ENCODE measurements at places on chromosomes 11 and 22.

- no peak for DNase-seq
Observed at GRCh38 chr11:528815-529727, 6.3 kb downstream of the HRAS start.

DNA sequence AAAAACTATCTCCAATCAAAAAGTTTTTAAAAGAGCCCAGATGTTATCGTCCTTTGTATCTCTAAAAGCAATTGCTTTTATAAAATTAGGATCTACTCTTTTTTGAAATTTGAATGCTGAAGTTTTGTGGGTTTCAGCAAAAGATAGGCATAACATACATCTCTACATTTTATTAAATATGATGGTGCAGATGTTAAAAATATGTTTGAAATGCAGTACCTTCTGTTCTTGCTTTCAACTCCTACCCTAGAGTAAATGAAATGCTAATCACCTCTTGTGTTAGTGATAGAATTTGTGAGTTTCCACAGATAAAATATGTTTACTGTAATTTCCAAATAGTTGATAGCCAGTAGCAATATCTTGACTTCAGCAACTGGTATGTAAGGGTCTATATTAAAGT is 95.7 kb upstream of the VPREB1 start:
- no peak for DNase-seq

GRCh38 chr11:127493330-127494022 is 492.9 kb upstream of the KIRREL3 start:
- no peak for DNase-seq

- DNase-seq, result peak; percentile 76
Observed at GRCh38 chr11:66568124-66568916, at the start of gene CTSF. TSS of gene CTSF (minus strand) at chr11:66568606. CDS start at chr11:66568486, 120 bp downstream.

DNA sequence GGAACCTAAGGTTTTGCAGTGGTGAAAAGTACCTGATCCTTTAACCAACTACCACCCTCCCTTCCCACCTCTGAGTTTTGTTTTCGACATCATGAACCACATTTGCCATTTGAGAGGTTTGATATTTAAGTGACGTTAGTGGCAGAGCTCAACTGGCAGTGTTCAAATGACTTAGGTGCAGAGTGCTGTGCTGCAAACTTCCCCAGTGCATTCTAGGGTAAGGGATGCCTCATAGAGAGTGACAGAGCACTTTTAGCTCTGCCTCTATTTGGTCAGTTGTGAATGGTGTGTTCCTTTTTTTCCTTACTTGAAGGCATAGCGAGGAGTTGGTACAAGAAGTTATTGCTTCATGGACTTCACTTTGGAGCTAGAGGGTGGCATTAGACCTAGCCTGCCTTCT is 9.4 kb downstream of the BMAL1 start:
- no peak for DNase-seq

- no peak for DNase-seq
Observed at GRCh38 chr11:836700-837099, 3.9 kb downstream of the CD151 start.

DNA sequence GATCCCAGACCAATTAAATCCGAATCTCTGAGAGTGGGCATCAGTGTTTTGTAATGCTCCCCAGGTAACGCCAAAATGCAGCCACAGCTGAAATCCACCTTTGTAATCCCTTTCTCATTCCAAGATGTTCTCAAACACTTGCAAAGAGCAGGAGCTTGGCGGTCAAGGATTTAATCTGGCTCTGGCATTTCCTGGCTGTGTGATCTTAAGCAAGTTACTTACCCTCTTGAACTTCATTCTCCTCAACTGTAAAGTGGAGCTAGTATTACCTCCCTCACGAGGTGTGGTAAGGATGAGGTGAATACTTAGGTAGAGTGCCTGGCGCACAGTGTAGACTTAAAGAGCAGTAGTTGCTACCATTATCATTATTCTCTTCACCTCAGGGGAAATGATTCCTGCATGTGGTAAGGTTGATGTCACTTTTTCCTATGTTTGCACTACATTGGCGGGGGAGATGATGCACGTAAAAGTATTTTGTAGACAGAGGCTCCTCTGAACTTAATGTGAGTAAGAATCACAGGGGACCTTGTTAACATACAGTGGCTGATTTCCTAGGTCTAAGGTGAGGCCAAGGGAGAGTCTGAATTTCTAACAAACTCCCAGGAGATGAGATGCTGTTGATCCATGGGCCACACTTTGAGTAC is 210.4 kb upstream of the PITPNB start:
- no peak for DNase-seq

DNA sequence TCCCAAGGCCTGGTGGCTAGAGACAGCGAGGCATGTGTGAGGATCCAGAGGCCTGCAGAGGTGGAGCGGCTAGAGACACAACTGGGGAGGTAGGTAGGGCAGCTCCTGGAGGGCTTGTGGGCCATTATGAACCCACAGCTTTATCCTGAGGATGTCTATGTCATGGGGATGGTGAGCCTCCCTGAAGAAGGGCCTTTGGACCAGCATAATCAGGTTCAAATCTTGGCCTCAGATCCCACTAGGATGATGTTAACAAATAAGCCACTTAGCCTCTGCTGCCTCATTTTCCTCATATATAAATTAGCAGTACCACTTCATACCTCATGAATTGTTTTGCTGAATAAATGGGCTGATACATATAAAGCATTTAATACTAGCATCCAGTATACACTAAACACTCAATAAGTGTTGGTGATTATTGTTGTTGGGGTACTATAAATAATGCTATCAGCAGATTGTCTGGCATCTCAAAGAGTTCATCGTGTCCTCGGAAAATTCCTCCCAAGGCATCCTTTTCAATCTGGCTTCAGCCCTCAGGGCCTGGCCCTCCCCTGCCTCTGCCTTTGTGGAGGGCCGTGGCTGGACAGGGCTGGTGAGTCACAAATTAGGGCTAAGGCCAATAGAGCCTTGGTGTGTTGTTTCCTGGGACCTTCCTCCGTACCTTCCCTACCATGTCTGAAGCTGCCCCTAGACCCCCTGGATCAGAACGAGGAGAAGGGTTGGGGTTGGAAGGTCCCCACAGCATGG is 30.9 kb upstream of the LRRC32 start:
- no peak for DNase-seq
